ENCODE measurements at places on chromosomes 11 and 22.

DNA sequence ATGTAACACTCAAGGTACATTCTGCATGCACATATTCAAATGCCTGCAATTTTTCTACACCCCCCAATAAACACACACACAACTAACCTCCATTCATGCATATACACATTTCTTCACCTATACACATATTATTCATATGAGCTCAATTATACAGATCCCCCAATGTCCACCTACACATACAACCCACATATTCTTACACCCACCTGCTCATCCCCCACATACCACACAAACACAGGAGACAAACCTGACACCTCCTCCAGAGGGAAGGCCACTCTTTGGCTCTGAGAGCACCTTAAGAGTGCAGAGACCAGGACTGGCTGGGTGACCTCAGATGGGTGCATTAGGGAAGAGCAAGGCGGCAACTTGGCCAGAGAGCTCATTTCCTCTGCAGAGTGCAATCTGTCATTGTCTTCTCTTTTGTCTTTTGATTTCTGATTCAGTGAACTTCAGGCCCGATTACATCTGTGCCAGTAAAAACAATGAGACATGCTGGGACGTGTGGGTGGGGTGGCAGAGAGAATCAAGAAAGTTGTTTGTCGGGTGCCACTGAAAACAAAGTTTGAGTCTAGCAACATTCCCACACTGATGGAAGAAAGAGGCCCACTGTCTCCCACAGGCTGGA is 208.4 kb downstream of the NXPE2 start:
- DNase-seq: no peak

DNA sequence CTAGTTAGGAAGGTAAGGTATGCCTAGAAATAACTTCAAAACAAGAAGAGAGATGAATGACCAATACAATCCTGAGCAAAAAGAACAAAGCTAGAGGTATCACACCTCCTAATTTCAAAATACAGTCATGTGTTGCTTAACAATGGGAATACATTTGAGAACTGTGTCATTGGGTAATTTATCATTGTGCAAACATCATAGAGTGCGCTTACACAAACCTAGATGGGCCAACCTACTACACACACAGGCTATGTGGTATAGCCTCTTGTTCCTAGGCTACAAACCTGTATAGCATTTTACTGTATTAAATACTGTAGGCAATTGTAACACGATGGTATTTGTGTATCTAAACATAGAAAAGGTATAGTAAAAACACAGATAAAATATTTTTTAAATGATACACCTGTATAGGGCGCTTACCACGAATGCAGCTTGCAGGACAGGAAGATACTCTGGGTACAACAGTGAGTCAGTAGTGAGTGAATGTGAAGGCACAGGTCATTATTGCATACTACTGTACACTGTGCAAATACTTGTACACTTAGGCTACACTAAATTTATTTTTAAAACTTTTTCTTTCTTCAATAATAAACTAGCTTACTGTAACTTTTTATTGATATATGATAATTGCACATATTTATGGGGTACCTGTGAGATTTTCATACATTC is 48.2 kb downstream of the STK33 start:
- no peak for DNase-seq

- no peak for DNase-seq
Observed at GRCh38 chr22:22802339-22802970, 85.2 kb upstream of the IGLL5 start.

- no peak for DNase-seq
Observed at GRCh38 chr11:108838792-108839105, 173.9 kb downstream of the DDX10 start.

DNA sequence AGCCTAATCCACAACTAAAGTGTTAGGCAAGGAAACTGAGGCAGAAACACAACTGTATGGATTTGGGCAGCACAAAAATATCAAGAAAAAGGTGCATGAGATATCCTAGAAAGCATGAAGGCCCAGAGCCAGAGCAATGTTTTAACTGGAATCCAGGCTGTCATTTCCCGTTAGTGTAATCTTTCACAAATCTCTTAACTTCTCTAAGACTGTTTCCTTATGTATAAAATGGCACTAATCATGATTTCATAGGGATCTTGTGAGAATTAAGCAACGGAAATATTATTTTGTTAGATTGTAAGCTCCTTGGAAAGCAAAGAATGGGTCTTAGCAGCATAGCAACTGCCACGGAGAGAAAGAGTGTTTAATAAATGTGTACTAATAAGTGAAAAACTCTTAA is 14.7 kb upstream of the SYTL2 start:
- no peak for DNase-seq

GRCh38 chr22:49883294-49883640 is 29.6 kb downstream of the ZBED4 start:
- no peak for DNase-seq

GRCh38 chr11:48034926-48035871 is 54.8 kb downstream of the PTPRJ start:
- no peak for DNase-seq

- no peak for DNase-seq
Observed at GRCh38 chr11:86592659-86593451, 79.6 kb downstream of the ME3 start.

DNA sequence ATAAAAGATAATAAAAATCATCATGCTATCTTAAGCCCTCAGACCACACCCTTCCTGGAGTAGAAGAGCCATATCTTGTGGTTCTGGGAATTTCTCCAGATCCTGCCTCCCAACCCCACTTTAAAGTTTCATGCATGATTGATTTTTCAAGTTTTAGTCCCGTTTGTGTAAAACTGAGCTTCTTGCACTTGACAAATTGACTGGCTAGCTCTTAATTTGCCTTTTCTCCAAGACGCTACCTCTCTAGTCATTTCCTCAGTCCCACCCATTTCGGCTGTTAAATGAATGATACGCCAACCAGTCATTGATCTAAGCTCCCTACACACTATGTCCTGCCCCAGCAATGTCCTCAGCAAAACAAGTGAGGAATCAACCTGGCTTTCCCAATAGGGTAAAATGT is 71.8 kb upstream of the TEAD1 start:
- DNase-seq: no peak
